ENCODE measurements at places on chromosomes 3 and 15.

GRCh38 chr3:72990701-72991395, 5.8 kb upstream of the PPP4R2 start:
- no peak for DNase-seq

- DNase-seq: no peak
Measured at GRCh38 chr3:2938711-2939110, 171.5 kb downstream of the IL5RA start.

GRCh38 chr15:74535388-74536084, 5.5 kb upstream of the ARID3B start:
- no peak for DNase-seq

DNA sequence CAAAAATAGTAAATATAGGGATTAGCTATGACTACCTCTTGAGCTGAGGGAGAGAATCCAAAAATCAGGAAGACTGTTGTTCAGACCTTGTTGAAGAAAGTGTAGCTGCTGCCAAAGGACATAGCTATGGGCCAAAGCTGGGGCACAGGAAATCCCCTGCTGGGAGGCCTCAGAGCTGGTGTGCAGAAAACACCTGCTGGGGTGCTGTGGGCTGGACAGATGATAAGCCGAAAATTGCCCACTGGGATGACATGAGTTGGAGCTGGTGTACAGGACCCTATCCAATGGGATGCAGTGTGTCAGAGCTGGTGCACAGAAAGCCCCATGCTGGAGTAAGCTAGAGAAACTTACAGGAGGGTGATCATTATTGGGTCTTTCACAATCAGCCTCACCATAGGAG, 121.9 kb downstream of the NEO1 start:
- no peak for DNase-seq

GRCh38 chr15:50503144-50503543, 43.3 kb downstream of the USP50 start:
- DNase-seq: no peak

DNA sequence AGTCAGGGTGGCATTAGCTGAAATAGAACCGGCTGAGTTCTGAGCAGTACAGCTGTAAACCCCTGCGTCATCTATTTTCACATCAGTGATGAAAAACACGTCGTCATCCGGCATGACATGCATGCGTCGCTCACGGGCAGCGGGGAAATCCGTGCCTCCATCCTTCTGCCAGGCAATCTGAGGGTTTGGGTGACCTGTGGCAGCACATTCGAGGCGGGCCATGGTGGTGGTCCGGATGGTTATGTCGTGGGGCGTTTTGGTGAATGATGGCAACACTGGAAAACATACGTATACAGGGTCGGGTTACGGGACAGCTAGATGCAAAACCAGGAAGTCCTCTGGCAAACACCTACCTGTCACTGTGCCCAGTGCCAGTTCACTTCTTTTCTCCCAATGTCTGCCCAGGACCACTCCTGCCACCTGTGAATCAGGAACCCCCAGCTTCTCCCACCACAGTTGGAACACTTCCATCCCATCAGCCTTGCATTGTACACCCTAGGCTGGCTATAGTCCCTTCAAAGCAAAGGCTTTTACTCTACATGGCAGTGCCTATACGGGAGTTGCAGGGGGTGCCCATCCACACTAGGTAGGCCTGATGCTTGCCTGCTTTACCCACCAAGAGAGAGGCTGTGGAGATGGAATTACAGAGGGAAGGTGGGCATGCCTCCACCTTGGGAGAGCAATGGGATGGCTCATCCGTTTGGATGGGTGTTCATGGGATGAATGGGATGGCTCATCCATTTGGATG, 116.7 kb downstream of the LRIG1 start:
- DNase-seq: no peak

DNA sequence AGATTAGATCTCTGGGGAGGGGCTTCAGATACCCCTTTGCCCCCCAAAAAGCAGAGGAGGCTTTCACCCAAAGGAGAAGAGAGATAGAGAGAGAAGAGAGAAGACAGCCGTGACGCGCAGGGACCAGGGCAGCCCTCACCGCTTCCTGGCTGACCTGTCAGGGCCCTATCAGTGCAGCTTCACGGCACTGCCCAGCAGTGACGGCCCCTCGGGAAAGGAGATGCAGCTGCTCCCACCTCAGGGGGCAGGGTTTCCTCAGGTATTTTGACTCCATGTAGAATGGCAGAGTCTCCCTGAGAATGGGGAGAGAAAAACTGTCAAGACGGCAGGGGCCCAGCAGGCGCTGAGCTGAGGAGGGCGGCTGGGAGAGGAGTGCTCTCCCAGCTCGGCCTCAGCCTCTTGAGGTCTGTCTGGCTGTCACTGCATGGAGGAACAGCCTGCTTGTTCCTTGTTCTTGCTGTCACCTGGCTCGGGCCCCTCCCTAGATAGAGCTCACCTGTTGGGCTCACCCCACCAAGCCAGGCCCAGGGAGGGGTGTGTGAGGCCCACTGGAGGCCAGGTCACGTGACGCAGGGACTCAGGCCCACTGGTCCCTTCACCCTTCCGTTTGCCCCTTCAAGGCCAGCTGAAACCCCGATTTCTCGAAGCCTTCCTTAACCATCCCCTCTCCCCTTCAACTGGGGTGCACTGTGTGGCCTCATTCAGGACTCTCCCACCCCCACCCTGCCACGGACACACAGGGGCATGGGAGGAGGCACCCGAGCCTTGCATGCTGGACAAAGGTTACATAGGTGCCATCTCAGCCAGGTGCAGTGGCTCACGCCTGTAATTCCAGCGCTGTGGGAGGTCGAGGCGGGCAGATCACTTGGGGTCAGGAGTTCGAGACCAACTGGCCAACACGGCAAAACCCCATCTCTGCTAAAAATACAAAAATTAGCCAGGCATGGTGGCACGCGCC, 28.2 kb downstream of the LOXL1 start:
- no peak for DNase-seq

- DNase-seq: no peak
Measured at GRCh38 chr3:150737874-150738679, 24.9 kb downstream of the SIAH2 start.

- DNase-seq: no peak
Measured at GRCh38 chr15:78256044-78256437, 8.3 kb upstream of the DNAJA4 start.

GRCh38 chr3:147921051-147921450, 511.9 kb downstream of the ZIC1 start:
- DNase-seq: no peak

- DNase-seq: no peak
Measured at GRCh38 chr3:149245738-149246451, 24.3 kb upstream of the CP start.

DNA sequence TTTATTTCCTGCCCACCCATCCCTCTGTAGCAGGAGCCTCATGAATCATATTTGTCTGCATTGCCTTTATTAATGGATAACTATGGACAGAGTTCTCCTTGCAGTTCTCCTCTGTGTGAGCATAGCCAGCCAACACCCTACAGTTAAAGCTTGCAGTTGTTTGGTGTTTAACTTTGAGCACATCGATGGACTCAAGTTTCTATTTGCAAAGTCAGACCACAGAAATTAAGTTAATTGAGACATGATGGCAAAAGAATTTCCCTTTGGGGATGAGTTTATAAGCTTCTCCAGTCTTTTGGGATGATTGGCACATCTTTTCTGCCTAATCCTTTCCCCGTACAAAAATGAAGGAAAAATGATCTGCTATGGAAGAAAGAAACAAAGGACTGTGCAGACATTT, 398.9 kb upstream of the THBS1 start:
- DNase-seq: no peak

DNA sequence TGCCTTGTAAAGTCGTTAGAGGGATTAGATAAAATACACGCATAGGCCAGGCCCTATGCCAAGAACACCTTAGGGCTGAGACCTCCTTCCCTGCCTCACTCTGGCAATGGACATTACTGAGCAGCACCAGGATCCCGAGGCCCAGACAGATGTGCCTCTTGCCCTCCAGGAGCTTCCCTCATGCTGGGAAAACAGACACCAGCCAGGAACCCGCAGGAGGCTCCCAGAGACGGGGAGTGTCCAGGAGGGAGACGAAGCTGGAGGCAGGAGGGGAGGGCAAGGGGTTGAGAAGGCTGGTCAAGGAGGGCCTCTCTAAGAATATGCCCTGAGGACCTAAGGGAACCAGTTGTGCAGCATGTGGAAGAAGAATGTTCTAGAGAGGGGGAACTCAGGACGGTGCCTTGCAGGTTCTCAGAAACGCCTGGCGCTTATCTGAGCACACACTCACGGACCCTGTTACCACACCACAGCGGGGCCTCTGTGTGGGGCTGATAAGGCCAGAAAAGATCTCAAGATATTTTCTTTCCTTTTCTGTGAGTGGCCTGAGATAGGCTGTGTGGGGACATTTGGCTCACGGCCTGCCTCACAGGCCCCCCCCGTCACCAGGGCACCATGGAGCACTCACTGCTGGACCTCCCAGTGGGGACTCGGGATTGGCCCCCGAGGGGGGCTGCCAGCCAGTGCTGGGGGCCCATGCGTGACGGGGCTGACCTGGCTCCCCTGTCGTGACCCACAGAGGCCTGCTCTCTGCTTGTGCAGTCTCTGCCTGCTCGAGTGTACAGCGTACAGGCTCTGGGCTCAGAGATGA, 22.0 kb upstream of the CYP11A1 start:
- no peak for DNase-seq

DNA sequence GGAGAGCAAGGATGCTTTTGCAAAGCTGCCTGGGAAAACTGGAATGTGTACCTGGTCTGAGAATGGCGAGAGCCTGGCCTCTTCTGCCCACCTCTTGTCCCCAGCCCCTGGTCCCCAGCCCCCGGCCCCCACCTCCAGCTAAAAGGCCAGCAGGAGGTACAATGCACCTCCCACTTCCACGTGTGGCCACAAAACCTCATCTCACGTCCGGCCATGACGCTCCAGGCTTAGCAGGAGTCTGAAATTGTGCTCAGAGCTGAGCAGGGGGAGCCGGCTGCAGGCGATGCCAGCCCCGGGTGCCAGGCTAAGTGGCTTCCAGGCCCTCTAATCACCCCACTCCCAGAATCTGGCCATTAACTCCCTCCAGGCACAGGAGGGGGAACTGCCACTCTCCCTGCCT, 83.1 kb upstream of the PRR20G start:
- DNase-seq: no peak

- no peak for DNase-seq
Measured at GRCh38 chr15:94912760-94913159, 681.4 kb downstream of the MCTP2 start.

- no peak for DNase-seq
Measured at GRCh38 chr15:49793943-49794342, 173.1 kb downstream of the DTWD1 start.

DNA sequence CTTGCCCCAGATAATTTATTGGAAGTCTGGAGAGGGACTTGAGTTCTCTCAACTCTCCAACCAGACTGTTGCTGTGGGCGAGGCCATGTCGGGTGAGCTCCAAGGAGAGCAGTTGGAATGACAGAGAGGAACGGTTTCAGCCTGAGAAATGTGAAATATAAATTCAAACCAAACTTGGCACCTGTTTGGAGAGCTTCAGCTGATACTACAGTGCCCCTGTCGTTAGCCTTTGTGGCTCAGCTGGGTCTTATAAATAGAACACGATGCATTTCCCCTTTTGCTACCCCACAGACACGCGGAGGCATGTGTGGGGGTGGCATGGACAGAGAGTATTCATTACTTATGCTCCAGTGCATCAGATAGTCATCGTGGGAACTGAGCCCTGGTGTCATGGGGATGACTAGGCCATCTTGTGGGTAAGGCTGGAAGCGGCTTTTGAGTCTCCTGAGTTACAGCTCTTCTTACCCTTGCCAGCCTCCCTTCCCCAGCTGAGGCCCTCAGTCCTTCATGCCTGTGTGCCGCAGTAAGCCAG, 15.6 kb downstream of the SMAD3 start:
- DNase-seq: no peak

- no peak for DNase-seq
Measured at GRCh38 chr3:196378146-196378841, 40.1 kb upstream of the TM4SF19 start.

DNA sequence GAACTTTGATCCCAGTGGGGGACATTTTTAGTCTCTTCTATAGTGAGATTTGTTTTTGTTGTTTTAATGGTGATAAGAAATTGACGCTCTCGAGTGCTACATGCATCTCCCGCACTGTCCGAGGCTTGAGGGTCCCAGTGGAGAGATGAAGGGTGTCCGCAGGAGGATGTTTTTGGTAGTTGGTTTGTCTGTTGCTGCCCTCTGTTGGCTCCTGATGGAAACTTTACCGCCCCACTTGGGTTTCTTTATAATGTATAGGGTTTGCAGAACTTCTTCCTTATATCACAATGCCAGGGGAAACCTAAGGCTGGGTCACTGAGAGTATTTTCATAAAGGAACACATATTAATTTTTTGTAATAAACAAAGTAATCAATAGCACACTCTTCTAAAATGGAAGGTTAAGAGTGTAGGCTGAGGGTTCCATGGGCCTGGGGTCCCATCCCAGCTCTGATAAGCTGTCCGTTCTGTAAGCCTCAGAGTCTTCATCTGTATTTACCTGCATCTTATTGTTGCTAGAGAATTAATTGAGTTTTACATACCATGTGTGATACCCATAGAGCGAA, 185.3 kb upstream of the FEZF2 start:
- DNase-seq: no peak

DNA sequence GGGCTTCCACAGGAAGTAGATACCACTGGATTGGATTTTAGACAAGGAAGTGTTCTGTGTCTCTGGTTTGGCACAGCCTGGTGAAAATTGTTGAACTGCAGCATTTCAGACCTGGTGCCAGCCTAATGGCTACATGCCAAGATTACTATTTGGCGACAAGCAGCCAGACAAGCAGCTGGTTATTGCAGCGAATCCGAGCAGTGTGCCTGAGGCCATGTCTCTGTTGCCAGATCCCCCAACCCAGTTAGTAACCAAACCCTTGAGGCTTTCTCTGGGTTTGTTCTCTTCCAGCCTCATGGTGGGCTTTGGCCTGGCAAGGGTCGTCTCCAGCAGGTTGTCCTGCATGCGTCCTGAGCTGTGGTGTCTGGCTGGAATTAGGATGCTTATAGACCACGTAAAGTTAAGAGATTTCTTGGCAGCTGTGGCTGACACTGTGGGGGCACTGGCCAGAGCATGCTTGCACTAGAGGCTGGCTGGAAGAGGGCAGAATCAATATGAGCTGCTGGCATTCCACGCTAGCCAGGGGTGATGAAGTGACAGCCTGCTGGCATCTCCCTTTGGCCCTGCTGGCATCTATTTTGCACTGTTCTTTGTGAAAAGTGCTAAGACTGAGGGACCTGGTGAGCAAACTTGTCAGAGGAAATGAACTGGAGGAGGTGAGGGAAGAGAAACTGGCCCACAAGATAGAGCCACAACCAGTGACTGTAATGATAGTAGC, 172.6 kb downstream of the RBMS3 start:
- no peak for DNase-seq

- DNase-seq: no peak
Measured at GRCh38 chr15:74343797-74344127, 23.7 kb downstream of the CYP11A1 start.

- DNase-seq: no peak
Measured at GRCh38 chr3:101828276-101828675, 21.0 kb upstream of the NFKBIZ start.

DNA sequence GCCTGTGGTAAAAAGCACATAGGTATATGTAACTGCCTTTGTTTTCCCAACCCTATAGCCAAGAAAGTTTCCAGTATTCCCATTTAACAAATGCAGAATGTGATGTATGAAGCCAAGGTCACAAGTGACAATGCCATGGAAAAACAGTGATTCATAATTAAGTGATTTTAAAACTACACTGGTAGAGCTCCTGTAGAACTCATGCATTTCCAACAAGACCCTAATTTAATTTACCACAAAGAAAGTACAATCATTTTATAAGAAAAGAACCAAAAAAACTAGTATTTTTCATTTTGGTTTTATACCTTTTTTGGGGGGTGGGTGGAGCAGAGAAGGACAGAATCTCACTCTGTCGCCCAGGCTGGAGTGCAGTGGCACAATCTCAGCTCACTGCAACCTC, 82.0 kb downstream of the STAG1 start:
- no peak for DNase-seq
